ENCODE measurements at places on chromosomes 6 and 20.

- DNase-seq: no peak
Observed at GRCh38 chr6:142238881-142239280, 62.9 kb upstream of the ADGRG6 start.

GRCh38 chr6:102902471-102902870 is 1509.0 kb downstream of the GRIK2 start:
- no peak for DNase-seq

- DNase-seq: no peak
Observed at GRCh38 chr20:21507400-21508229, 6.2 kb downstream of the NKX2-2 start.

- no peak for DNase-seq
Observed at GRCh38 chr6:146594495-146594894, 4.3 kb upstream of the ADGB start.

DNA sequence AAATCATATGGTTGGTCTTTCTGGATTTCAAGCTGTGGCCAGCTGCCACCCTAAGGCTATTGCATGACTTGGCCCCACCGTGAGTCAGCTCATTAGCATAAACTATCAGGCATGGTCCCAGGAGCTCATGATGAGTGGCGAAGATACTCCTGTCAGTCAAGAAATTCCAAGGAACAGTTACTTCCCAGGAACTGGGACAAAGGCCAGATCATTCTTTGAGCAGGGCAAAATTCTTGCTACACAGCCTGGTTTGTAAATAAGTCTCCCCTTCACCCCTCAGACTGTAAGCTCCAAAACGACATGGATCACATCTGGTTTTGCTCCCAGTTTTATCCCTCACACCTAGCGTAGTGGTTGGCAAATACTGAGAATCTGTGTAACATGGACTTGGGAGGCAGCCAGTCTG is 33.0 kb upstream of the KIAA1586 start:
- DNase-seq: no peak

- no peak for DNase-seq
Observed at GRCh38 chr6:47027315-47027714, 14.8 kb downstream of the ADGRF1 start.

DNA sequence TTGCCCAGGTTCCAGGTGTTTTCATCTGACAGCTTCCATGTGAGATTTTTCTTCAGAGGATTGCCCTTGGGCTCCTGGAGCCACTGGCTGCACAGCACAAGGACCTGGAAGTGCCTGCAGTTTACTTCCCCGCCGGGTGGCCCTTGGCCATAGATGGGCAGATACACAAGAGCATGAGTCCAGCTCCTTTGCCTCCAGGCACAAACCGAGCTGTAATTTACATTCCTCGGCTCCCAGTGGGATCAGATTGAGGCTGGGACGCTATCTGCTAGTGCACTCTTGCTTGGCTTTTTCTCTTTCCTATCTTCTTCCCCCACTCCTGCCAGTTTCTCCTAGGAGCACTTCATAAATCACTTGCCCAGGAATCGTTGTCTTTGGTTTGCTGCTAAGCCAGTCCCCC is 85.4 kb upstream of the RALY start:
- no peak for DNase-seq

DNA sequence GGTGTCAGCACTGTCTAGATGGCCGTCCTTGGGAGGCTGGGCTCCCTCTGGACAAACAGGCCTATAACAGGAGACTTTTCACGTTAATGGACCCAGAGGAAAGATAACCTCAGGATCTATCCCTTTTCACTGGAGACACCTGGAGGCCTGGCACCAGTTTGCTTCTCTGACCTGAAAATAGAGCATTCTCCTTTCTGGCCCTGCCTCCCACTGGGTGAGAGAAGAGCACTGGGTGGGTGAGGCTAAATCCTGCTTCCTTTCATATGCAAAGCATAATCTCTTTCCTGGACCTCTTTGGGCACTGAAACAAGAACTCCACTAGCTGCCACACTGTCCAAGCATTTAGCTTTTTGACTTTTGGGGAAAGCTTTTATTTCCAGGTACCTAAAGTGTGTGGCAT is 78.3 kb downstream of the FOXO3 start:
- DNase-seq: no peak

- DNase-seq: no peak
Observed at GRCh38 chr20:9110916-9111432, 42.1 kb downstream of the PLCB4 start.

DNA sequence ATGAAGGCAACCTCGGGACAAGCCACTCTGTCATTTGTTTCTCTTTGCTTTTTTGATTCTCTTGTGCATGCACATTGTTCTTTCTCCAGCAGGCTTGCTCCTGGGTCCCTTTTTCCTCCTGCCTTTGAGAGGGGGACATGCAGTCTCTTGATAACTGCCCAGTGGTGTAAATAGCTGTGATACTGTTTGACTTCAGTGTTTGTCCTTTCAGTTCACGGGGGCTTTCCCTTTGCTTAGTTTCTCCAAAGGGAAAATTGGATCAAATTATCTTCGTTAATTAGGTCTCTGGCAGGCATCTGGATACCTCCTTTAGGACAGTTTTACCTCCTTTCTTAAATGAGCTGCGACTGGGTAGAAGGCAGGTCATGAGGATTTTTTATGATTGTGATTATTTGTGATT is 41.5 kb downstream of the RALGAPB start:
- no peak for DNase-seq

DNA sequence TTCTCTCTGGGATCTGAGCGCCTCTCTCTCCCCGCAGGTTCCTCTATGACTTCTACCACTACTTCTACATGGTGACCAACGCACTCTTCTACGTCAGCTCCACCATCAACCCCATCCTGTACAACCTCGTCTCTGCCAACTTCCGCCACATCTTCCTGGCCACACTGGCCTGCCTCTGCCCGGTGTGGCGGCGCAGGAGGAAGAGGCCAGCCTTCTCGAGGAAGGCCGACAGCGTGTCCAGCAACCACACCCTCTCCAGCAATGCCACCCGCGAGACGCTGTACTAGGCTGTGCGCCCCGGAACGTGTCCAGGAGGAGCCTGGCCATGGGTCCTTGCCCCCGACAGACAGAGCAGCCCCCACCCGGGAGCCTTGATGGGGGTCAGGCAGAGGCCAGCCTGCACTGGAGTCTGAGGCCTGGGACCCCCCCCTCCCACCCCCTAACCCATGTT is 36.3 kb upstream of the MRGBP start:
- DNase-seq: no peak

- no peak for DNase-seq
Observed at GRCh38 chr6:143298071-143298470, 152.4 kb downstream of the ADAT2 start.

- DNase-seq: no peak
Observed at GRCh38 chr20:32191873-32192272, 15.7 kb downstream of the PLAGL2 start.

DNA sequence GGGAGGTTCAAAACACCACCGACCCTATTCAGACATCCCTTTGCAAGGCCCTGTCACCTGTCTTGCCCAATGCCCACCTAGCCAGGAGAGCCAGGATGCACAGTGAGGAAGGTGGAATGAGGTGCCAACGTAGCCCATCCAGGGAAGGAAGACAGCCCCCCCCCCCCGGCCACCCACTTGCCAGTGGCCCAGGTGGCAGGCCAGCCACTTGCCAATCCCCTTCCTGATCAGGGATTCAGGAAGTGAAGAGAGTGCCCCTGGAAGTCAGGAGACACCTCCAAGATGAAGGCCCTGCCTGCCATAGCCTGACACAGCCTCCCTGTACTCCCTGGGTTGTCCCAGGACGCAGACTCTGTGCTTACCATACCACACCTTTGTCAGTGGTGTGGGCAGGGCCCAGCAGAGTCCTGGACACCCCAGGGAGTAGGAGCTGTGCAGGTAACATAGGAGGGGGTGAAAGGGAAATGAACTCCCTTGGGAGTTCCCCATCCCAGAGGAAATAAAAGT is 54.7 kb downstream of the MRPL14 start:
- no peak for DNase-seq

DNA sequence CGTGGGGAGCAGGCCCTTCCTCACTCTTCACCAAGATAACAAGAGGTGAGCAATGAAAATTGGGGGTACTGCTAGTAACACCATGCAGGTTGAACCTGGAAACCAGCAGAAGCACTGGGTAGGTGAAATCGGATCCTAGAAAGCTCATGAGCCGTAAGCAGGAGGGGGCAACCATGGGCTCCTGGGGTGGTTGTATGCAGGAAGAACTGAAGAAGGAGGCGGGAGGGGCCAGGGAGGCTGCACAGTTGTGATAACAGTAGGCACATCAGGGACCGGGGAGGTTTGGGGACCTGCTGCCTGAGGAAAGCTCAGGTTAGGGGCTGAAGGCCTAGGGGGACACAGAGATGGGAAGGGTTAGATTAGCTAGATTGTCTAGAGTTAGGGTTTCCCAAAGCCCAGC is 5.6 kb upstream of the LY6G5C start:
- no peak for DNase-seq

DNA sequence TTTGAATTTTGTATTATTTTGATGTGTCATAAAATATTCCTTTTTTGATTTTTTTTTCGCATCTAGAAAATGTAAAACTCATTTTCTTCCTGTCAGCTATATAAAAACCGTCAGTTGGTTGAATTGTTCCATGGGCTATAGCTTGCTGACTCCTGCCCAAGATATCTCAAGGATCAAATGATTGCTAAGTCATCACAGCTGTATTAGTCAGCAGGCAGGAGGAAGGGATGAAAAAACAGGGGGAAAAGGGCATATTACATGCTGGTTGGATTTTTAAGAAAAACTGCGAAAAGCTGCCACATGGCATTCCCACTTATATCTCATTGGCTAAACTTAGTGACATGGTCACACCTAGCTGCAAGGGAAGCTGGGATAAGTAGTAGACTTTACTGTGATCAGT is 569.9 kb downstream of the BCKDHB start:
- no peak for DNase-seq

- no peak for DNase-seq
Observed at GRCh38 chr20:24376311-24377099, 92.9 kb upstream of the SYNDIG1 start.

DNA sequence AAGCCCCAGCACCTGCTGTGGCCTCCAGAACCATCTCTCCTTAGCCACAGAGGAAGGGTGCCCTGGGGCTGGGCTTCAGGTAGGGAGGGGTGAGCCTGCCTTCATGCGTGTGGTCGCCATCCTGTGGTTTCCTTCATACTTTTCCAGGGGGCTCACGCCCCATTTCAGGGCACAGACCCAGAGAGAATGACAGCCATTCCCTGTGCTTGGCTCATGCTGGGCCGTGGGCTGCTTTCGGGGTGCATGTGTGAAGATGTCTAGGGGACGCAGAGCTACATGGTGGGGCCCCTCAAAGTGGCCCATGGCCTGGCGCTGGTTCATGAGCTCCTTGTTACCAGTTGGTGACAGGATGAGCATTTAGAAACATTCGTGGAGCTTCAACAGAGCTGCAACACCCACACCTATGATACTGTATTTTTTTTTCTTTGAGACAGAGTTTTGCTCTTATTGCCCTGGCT is 190.3 kb upstream of the SLC24A3 start:
- no peak for DNase-seq

- no peak for DNase-seq
Observed at GRCh38 chr6:140844167-140844566, 1288.6 kb upstream of the GJE1 start.

DNA sequence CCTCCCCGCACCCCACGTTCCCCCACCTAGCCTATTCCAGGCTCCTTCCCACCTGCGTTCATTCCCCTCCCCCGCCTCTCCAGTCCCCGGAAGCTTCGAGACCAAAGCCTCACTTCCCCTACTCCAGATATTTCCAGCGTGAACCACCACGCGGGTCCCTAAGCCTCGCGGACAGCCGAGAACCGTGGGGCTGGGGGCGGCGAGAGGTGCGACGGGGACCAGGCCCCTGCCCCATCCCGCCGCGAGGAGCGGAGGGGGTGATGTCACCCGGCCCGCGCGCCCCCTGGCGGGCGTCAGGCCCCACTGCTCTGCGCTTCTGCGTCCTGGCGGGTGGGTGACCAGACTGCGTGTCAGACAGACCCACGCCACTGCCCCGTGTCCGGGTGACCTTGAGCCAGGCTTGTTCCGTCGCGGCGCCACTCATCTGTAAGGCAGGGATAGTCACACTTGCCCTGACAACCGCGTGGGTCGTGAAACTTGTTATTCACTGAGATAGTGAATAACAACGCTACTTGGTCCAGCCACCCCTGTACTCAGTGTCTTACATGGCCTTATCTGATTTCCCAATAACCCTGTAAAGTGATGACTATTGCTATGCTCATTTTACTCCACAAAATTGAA is 9.0 kb upstream of the HSP90AB1 start:
- peak; percentile 66 for DNase-seq

DNA sequence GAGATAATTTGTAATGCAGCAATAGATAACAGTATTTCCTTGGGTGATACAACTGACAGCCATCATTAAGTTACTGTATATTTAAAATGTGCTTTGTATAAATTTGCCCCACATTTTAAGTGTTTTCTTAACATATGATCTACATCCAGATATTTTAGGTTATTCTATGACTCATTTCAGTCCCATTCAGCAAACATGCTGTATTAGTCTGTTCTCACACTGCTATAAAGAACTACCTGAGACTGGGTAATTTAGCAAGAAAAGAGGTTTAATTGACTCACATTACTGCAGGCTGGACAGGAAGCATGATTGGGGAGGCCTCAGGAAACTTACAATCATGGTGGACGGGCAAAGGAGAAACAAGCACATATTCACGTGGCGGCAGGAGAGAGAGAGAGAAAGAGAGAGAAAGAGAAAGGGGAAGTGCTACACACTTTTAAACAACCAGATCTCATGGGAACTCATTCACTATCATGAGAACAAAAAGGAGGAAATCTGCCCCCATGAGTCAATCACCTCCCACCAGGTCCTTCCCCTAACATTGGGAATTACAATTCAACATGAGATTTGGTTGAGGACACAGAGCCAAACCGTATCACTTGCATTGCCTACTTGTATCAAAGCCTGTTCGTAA is 9.6 kb upstream of the CHD6 start:
- DNase-seq: no peak

- DNase-seq: no peak
Observed at GRCh38 chr20:51574248-51575033, 31.9 kb upstream of the NFATC2 start.

GRCh38 chr20:56222201-56222600 is 26.3 kb upstream of the MC3R start:
- DNase-seq: no peak

GRCh38 chr6:166318649-166319600 is 10.7 kb upstream of the PRR18 start:
- no peak for DNase-seq

DNA sequence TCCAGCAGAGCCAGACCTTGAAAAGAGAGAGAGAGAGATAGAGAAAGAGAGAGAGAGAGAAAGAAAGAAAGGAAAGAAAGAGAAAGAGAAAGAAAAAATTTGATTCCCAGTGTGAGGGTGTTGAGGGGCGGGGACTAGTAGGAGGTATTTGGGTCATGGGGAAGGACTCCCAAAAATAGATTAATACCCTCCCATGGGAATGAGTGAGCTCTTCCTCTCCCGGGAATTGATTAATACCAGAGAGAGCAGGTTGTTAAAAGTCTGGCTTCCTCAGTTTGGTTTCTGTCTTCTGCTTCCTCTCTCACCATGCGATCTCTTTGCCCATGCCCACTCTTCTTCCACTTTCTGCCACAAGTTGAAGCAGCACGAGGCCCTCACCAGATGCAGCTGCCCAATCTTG is 28.8 kb upstream of the CFAP206 start:
- DNase-seq: no peak

- no peak for DNase-seq
Observed at GRCh38 chr6:53931086-53931485, 136.3 kb downstream of the LRRC1 start.

GRCh38 chr6:53593001-53593488 is 48.1 kb upstream of the GCLC start:
- no peak for DNase-seq

Data from stimulated activated CD4-positive, alpha-beta T cell treated with anti-CD3 and anti-CD28 coated beads, TNF-alpha, amount 100 ng/mL, for 1 hour (primary cell).